Vagina (tissue), 2 donors: ENCODE measurements at places on chromosomes 11 and 22. TPM values are rescaled to one million over a fixed set of nuclear protein-coding genes. Genes with fewer than 3 reads are reported as not detected.

The HMOX1 gene
- 26.8 TPM for total RNA-seq

The C22orf15 gene
- total RNA-seq = not detected

The DBX1 gene
- total RNA-seq = not detected

The SUSD2 gene
- 9.1 TPM for total RNA-seq

The LYVE1 gene
- 62.9 TPM for total RNA-seq

The PLA2G6 gene
- total RNA-seq = 35.8 TPM

The DEAF1 gene
- total RNA-seq = 33.6 TPM

The THY1 gene
- total RNA-seq = 48.9 TPM

The SIK3 gene
- 39.0 TPM for total RNA-seq

The SPDYC gene
- total RNA-seq = not detected
